Central memory CD4-positive, alpha-beta T cell (primary cell): ENCODE measurements at places on chromosomes 1 and 21.

GRCh38 chr1:76959556-76959955 lies 92.3 kb downstream of the ST6GALNAC5 start:
- DNase-seq: no peak

DNA sequence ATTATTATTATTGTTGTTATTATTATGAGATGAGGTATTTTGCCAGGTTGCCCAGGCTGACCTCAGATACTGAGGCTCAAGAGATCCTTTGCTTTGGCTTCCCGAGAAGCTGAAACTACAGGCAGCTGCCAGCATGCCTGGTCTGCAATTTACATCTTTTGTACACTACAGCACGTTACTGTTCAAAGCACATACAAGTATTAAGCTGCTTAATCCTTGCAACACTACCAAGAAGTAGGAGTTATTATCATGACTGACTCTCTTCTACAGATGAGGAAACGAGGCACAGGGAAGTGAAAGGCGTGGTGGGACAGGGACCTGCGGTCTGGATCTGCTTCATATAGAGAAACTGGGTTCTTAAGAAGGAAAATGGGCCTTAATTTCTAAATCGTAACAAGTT lies 11.6 kb downstream of the ERG start:
- DNase-seq: no peak

DNA sequence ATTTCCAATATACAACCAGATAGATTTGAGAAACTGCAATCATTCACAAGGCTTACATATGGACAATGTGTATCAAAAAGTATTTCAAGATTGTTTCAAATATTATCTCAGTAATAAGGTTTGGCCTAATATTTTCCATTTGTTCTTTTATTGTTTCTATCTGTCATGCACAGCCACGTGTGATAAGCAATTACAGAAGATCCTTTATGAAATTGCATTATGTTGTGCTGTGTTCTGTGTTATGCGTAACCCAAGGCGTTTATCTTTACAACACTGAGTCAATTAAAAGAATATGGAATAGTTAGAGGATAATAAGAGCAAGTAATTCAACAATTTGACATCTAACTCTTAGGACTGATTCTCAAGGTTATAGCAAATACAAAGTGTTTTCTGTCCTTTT lies 1009.3 kb upstream of the PRMT6 start:
- DNase-seq: no peak

- no peak for DNase-seq
These were observed 1.8 kb downstream of the RGL1 start for GRCh38 chr1:183806675-183807074.

- DNase-seq: peak; percentile 66
These were observed 3.8 kb upstream of the PLEKHA6 start for GRCh38 chr1:204363335-204364114.

DNA sequence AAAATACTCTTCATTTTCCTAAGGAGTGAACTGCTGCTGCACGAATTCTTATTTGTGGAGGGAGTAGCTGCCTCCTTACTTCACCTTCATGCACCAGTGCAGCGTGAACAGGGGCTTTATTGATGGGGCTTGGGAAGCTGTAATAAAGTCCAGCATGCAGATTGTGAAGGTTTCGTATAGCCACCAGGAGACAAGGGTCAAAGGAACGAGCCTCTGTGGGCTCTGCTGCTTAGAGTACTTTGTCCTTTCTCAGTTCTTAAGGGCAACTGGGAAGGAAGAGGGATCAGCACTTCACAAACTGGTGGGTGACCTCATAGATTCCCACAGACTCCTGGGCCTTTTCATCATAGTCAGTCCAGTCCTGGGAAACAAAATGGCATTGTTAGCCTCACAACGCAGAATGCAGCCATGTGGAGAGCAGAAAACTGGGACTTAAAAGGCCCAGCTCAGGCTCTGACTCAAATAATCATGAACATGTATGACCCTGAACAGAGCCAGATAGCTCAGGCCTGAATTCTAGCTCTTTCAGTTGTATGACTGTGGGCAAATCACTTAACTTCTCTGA lies 6.0 kb downstream of the CZIB start:
- DNase-seq: no peak

DNA sequence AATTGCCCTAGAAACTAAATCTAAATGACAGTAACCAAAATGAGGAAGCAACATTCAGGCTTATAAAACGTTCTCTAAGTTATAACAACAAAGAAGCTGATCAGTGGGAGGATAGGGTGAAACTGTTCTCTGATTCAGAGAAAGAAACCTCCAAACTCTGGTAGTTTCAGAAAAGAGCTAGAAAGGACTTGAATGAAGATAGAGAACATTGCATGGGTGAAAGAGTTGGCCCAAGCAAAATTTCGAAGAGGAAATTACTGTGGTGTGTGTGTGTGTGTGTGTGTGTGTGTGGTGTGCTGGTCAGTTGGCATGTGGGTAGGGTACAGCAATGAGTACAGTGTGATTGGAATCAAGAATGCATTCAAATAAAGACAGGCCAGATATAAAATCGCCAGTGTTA lies 16.5 kb upstream of the SPAG17 start:
- DNase-seq: no peak

- DNase-seq: no peak
These were observed 987.7 kb downstream of the TTLL7 start for GRCh38 chr1:83011265-83011664.

DNA sequence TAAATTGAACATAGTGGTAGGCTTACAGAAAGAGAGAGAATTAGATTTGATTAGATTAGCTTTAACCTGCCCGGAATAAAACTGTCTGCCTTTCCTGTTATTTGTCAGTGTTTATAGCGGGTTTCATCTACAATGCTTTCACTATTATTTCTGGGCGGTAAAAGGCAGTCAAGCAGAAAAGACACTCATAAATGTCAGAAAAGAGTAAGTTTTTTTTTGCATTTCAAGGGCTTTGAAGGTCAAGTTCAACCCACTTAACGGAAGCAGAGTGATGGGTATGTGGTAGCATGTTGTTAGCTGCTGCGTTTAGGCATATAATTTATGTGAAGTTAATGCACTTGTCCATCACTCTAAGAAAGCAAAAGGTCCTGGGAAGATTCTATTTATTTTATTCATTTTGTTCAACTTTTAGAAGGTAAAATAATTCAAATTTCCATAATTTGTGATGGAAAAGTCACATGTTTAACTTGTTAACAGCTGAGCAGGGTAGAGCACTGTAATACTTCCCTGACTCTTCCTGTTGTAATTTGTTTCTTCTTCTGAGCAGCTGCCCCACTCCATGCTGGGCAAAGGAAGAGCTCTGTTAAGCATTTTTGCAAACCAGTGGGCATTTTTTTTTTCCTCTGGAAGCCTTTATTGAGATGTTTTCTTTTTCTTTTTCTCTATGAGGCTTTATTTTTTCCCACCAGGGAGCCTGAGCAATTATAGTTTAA lies 220.1 kb downstream of the ST6GALNAC3 start:
- peak; percentile 28 for DNase-seq

GRCh38 chr1:11505591-11506538 lies 26.9 kb downstream of the DISP3 start:
- no peak for DNase-seq

DNA sequence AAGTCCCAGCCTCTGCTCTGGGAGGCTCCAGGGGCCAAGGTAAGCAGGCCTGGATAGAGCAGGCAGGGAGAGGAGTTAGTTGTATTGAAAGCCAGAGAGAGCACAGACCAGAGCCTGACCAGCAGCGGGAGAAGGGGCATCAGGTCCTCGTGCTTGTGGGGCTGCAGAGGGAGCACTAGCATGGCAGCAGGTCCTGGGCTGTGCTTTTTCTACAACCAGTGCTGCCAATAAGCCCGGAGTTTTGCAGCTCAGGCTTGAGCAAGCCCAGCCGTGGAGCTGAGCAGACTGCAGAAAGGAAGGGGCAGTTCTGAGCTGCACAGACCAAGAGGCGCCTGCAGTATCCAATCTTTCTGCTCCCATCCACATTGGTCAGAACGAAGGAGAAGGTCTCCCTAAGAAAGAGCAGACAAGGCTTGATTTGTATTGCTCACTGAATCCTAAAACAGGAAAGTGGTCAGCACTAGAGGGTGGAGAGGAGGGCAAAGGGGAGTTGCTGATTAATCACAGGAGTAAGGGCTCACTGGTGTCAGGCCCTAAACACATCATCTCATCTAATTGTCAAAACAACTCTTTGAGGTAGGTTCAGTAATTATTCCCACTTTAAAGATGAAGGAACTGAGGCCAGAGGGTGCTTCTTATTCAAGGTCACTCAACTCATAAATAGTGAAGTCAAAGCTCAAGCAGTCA lies 2.7 kb downstream of the DENND2D start:
- DNase-seq: peak; percentile 72

GRCh38 chr1:194774535-194774934 lies 1588.1 kb upstream of the B3GALT2 start:
- DNase-seq: no peak

GRCh38 chr1:31476891-31477846 lies 64.2 kb downstream of the SERINC2 start:
- no peak for DNase-seq

DNA sequence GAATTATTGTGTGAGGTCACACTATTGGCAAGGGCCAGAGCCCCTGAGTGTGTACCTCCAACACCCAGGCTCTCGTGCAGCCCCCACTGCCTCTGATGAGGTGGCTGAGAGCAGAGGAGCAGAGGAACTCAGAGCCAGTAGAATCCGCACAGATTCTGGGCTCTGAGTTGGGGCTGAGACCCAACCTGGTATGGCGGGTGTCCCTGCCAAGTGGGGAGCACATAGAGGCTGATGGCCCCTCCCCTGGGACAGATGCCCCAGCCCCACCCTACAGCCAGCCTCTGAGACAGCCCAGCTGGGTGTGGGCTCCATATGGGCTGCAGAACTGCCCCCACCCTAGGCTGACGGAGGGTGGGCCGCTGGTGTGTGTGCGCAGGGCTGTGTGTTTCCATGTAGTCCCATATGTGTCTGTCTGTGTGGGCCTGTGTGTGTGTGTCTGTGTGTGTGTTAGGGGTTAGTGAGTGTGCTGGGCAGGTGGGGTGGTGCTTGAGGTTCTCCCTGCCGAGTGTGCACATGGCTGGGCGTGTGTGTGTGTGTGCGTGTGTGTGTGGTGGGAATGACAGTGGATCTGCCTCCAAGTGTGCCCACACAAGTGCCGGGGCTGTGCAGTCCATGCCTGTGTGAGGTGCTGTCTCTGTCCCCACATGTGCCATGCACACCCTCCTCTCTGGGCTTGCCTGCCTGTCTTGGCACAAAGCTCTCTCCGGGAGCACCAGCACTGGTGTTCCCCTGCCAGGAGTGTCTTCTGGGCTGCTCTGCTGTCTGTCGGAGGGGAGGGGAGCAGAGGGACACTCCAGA lies 24.4 kb downstream of the FOXO6 start:
- no peak for DNase-seq
